ENCODE measurements at places on chromosomes 2 and 18.

GRCh38 chr2:9334761-9335160 is 88.6 kb downstream of the ITGB1BP1 start:
- DNase-seq: no peak

GRCh38 chr2:159204381-159205144 is 81.9 kb downstream of the WDSUB1 start:
- no peak for DNase-seq

DNA sequence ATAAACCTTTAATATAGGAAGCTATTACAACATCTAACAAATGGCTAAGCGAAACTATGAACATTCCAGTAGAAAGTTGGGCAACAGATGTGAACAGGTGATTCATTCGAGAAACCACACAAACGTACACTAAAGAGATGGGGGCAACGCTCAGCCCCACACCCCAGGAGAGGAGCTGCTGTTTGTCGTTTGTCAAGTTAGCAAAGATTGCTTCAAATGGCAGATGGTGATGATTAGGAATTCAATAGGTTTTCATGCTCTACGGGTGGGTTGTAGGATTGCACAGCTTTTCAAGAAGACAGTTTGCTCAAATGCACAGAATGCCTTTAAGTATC is 154.7 kb upstream of the HDAC4 start:
- DNase-seq: no peak

DNA sequence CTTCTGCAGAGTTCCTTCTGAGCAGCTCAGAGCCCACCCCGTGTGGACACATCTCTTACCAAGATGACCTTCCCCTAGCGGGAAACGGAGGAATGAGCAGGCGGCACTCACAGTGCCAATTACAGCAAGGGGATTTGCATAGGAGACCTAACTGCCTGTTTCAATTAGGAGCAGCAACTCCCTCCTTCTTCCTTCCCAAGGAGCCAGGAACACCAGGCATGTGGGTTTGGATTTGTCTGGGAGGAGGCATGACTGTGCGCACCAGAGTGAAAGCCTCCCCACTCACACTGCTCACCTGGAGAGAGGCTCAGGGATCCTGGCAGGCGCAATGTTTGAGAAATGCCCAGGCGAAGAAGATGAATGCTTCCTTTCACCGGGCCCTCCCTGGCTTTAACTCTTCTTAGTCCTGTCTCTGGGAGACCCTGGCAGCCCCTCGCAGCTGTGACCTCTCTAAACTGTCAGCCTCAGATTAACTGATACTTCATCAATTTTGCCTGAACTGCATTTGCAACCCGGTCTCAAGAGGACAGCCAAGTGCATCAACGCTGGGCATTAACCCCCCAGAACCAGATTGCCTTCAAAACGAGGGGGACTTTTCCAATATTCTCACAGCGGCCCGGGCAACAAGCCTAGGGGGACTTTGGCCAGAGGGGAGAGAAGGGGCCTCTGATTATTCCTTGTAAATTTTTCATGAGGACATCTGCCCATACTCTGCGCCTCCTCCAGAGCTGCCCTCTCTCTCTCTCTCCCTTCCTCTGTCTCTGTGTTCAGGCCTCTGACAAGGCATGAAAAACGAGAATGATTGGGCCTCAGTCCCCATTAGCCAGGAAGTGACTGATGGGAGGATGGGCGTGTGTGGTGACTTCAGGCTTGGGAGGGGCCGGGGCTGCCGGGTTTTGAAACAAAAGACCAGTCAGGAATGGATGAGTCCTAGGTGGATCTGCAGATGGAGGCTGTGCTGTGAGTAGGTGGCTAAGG is 93.8 kb downstream of the CMPK2 start:
- no peak for DNase-seq

DNA sequence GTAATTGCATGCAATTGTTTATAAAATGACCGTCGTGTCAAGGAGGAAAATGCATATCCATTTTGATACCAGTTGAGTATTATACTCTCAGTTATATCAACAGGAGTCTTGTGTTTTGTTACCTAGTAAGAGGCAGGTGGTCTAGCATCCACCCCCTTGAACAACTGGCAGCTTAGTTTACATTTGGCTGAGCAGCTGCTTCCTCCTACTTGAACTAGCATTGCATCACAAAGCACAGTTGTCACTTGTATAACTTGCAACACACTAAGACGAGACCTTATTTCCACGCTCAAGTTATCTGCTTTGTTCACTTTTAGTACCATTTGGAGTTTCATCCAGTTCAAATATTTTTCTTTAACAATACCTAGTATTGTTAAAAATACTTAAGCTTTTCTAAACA is 75.4 kb upstream of the UBE2E3 start:
- no peak for DNase-seq

DNA sequence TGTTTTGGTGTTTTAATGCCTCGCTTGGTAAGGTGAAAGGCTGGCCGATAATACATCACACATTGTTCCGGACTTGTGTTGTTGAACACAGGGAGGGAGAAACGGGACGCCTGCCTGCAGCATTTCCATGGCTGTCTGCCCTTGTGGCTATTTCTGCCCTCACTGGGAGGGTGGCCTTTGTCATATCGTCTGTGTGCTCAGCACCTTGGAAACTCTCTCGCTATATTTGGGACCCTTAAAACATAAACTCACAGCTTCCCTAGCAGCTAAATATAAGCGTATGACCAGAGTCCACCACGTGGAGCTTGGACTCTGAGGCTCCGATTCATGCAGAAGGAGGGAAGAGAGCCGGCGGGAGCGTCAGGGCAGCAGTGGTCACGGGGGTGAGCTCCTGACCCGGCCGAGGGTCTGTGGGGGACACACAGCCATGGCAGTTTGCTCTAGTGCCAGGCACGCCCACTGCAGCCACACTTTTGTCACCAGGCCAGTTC is 111.7 kb downstream of the SH3BP4 start:
- DNase-seq: no peak

- peak; percentile 28 for DNase-seq
These were observed 104.4 kb downstream of the DOCK10 start for GRCh38 chr2:224937887-224938286.

- DNase-seq: no peak
These were observed 71.2 kb downstream of the SLC16A14 start for GRCh38 chr2:229997565-229997964.

DNA sequence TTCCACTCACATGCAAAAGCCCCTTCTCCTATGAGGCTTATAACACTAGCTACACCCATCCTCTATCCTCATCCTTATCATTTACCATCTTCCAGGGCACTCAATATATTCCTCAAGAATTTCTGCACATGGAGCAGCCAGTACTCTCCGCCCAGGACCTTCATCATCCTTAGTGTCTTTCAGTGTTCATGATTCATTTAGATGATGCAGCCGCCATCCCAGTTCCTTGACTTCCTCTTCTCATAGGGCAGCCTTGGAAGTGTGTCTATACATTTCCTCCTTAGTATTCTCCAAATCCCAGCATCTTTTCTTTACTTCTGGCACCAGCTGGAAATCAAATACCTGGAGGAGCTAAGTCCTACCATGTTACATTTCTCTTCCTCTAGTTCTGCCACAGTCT is 3.0 kb upstream of the ITSN2 start:
- DNase-seq: no peak

- peak; percentile 4 for DNase-seq
These were observed 364.8 kb upstream of the GALNT5 start for GRCh38 chr2:156892467-156893281.

GRCh38 chr2:27681841-27682240 is 18.2 kb downstream of the SLC4A1AP start:
- no peak for DNase-seq

GRCh38 chr2:121502246-121502645 is 28.4 kb upstream of the RNU4ATAC start:
- no peak for DNase-seq

- no peak for DNase-seq
These were observed 63.8 kb downstream of the SPTBN1 start for GRCh38 chr2:54519841-54520459.

- peak; percentile 2 for DNase-seq
These were observed 266.5 kb downstream of the HRH4 start for GRCh38 chr18:24726727-24727492.

GRCh38 chr18:35458677-35459441 is 38.9 kb downstream of the INO80C start:
- no peak for DNase-seq

GRCh38 chr2:22329211-22330154 is 1055.5 kb upstream of the KLHL29 start:
- DNase-seq: no peak

DNA sequence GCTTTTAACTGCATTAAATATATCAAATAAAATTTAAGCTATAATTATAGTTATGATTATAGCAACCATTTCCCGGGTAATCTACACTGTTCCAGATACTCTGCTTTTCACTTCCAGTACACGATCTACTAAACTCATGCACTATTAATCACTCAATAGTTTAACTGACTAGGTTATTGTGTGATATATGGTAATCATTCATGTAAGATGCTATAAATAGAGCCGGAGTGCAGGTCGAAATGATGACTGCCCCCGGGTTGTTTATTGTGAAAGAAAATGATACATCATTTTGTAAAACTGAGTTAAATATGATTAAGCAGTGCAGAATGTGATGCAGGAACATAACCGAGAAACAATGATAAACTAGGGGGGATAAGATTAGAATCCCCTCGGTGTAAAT is 434.6 kb upstream of the DSEL start:
- DNase-seq: no peak

GRCh38 chr2:172489681-172490080 is 62.3 kb downstream of the ITGA6 start:
- no peak for DNase-seq

GRCh38 chr2:2083113-2083758 is 247.8 kb downstream of the MYT1L start:
- no peak for DNase-seq

GRCh38 chr2:134206031-134206430 is 47.8 kb upstream of the MGAT5 start:
- DNase-seq: no peak

GRCh38 chr2:79792090-79792489 is 279.2 kb downstream of the CTNNA2 start:
- no peak for DNase-seq

- DNase-seq: no peak
These were observed 53.6 kb upstream of the ATL2 start for GRCh38 chr2:38430597-38431207.

DNA sequence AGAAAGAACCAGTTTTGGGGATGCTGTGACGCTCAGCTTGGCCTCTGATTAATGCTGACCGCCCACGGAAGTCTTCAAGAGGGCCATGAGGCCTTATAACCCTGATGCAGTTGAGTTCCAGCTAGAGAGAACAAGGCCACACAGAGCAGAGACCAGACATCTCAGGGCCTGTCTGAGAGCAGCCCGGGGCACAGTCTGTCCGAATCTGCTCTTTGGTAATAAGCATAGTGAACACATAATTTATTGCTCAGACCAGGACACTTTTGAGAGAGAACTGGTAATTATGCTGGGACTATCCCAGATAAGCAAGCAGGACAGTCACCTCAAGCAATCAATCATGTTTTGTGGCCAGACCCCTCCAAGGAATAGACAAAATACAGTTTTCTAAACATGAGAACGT is 68.5 kb downstream of the STPG4 start:
- DNase-seq: no peak

DNA sequence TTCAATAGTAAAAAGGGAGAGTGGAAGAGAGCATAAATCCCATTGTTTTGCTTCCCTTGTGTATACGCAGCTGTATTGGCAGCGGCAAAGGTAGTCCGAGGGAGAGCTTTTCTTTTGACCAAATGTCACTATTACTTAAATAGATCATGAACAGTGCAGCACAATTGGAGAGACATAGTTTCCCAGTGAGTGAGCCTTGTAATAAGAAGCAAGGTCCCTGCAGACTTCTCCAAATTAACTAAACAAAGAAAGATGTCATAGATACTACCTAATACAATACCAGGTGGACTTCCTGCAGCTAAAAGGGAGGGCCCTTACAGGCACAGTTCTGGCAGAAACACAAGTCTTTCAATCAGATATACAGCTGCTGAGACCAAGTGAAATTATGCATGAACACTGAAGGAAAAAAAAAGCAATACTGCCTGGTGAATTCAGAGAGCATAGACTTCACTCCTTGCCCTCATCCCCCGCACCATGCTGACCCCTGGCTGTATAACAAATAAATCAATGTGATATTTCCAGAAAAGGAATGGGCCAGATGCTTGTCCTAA is 404.7 kb upstream of the CDH2 start:
- no peak for DNase-seq

DNA sequence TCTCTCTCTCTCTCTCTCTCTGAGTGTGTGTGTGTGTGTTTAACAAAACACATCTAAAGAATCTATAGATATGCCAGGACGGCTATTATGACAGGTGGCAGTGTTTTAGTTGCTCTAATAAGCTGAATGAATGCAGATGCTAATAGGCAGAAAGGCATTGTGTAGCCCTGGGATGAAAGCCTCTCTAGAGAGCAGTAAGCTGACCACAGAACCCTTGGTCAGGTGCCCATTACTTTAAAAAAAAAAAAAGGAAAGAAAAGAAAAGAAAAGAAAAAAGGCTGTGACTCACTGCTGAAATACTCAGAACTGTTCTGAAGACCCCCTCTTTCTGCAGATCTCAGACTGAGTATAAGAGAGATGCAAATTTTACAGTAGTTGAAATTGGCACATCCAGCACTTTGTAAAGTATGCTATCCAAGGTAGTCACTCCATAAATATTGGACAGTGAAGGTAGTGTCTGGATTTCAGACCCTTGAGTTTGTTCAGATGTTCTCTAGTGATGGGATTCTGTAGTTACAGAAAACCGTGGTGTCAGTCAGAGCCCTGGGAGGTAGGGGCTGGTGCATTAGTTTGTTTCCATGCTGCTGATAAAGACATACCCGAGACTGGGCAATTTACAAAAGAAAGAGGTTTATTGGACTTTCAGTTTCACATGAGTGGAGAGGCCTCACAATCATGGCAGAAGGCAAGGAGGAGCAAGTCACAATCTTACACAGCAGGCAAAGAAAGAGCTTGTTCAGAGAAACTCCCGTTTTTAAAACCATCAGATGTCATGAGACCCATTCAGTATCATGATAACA is 30.9 kb downstream of the OSBPL6 start:
- DNase-seq: no peak

GRCh38 chr2:72583376-72583775 is 242.5 kb downstream of the EXOC6B start:
- no peak for DNase-seq

DNA sequence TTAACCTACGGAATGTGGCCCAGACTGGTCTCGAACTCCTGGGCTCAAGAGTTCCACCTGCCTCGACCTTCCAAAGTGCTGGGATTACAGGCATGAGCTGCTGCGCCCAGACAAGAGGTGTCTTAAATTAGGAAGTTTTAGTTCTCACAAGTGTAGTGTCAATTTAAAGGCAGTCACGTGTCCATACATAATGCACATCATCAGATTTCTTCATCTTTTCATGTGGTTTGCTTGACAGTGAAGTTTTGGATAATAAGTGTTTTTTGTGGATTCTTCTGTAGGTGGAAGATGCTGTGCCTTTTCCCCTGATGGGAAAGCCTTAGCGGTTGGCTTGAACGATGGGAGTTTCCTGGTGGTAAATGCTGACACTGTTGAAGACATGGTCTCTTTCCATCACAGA is 147.5 kb downstream of the RTN4 start:
- no peak for DNase-seq

- DNase-seq: no peak
These were observed 119.5 kb downstream of the NCK2 start for GRCh38 chr2:105864262-105864661.

- no peak for DNase-seq
These were observed 272.8 kb downstream of the RND3 start for GRCh38 chr2:150214626-150215025.

Data from stimulated activated naive CD4-positive, alpha-beta T cell (primary cell).